ENCODE measurements at places on chromosomes 16 and 17.

DNA sequence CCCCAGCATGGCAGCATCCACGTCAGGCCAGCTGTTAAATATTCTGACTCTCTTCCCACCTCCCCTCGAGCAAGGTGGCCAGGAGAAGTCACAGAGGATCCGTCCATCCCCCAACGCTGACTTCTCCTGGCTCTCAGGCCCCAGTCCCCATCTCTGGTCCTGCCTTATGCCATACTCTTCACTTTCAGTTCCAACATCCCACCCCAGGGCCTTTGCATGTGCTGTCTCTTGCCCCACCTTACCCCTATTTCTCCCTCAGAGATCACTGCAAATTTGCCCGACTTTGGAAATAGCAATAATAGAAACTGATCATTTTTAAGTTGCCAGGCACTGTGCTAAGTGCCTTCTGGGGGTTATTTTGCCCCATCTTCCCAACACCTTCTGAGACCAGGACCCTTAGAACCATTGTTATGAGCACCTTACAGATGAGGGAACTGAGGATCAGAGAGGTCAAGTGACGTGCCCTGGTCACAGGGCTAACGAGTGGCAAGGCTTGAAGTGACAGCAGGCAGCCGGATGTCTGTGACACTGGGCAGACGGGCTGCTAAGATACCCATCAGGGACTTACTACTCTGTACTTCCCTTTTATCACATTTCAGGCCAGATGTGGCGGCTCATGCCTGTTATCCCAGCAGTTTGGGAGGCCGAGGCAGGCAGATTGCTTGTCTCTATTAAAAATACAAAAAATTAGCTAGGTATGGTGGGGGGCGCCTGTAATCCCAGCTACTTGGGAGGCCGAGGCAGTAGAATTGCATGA, 17.7 kb downstream of the HID1 start:
- no peak for DNase-seq

- no peak for DNase-seq
Measured at GRCh38 chr17:71337938-71338337, 782.9 kb upstream of the SOX9 start.

DNA sequence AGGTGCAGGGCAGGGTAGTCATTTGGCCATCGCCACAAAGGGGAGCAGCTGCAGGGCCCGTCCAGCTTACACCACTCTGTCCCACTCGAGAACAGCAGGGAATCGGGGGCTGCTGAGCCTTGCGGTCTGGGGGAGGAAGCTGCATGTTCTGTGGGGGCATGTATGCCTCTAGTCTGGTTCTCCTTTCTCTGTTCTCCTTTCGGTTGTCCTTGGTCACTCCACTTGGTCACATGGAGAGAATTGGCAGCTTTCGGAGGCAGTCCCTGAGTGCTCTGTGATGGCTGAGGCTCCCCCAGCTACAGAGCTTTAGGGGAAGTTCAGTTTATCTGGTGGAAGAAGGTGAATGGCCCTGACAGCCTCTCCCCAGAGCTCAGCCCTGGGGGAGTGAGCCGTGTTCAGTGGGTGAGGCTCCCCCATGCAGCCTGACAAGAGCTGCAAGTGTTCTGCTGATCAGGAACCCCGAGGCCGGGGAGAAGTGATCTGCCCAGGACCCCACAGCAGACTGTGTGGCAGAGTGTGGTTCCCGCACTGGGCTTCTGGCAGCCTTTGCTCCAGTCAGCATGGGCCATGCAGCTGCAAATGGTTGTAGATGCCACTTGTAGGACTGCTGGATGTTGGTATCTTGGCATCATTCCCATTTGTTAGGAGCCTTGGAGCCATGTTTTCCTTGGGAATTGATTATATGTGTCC, 22.3 kb upstream of the SMPD3 start:
- no peak for DNase-seq

GRCh38 chr17:29880031-29880430, 50.0 kb downstream of the SSH2 start:
- no peak for DNase-seq
